Activated naive CD8-positive, alpha-beta T cell treated with anti-CD3 and anti-CD28 coated beads, Interleukin-2, amount 50 U/mL, for 16 hours (primary cell): ENCODE measurements at places on chromosomes 12 and 14.

DNA sequence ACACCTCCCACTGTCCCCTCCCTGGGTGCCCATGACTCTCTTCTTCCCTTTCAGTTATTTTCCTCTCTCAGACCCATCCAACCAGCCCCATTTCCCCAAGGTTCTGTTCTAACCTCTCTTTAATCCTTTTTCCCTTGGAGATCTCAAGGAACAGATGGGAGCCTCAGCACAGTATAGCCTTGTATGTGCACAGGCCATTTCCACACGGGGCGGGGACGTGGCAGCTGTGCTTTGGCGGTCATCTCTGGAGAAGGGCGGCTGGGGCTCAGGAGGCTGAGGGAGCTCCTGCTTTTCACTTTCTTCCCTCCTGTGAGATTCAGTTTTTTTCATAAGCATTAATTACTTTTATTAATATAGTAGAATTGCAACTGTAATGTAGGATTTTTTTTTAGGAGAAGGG lies 212.2 kb downstream of the ZFP36L1 start:
- DNase-seq = no peak

DNA sequence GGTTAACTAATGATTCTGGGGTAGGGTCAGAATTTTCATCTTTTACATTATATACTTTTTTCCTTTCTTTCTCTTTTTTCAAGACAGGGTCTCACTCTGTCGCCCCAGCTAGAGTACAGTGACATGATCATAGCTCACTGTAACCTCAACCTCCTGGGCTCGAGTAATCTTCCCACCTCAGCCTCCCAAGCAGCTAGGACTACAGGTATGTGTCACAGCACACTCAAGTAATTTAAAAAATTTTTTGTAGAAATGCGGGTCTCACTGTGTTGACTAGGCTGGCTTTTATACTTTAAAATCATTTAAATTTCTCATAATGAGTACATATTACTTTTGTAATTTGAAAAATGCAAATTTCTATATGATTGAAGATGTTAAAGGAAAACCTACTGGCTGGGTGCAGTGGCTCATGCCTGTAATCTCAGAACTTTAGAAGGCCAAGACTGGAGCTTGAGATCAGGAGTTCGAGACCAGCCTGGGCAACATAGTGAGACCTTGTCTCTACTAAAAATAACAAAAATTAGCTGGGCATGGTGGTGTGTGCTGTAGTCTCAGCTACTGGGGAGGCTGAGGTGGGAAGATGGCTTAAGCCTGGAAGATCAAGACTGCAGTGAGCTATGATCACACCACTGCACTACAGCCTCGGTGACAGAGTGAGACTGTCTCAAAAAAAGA lies 25.7 kb downstream of the R3HDM2 start:
- DNase-seq = no peak

DNA sequence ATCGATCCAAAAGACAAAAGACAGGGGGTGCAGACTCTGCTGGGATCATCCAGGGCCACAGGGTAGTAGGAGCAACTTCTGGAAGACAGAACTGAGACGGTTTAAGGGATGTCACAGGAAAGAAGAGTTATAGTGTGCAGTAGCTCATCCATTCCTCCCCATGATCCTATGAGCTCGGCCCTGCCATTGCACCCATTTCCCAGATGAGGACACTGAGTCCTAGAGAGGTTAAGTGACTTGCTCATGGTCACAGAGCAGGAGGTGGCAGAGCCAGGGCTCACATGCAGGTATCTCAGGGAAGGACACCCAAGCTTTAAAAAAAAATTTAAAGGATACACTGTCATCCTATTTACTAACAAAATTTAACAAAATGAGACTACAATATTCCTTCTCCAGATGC lies 86.1 kb upstream of the FZD10 start:
- DNase-seq = no peak

- no peak for DNase-seq
Observed at GRCh38 chr14:24915958-24916595, 133.9 kb downstream of the STXBP6 start.

DNA sequence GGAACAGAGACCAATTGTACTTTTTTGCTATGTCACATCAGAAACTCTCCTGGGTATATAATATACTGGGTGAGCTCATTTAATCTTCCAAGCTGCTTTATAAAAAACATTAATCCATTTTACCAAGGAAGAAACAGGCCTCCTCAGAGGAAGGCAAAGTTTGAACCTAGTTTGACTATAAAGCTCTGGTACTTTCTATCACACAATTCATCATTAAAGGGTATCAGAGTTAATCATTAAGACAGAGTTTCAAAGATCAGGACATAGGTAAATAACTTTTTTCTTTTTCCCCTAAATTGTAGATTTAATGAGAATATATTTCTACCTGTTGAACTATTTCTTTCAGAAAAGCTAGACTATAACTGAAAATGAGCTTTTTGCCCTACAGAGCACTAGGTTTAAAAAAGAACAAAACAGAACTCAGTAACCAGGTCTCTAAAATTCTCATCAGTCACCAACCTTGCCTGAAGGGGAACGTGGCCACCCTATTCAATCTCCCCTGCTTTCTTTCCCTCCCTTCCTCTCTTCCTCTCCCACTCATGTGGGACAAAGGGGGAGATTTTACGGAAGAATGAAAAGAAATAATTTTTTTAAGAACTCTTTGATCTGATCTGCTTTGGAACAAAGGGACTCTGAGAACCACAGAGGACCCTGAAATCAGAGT lies 18.6 kb downstream of the FBXO21 start:
- no peak for DNase-seq

DNA sequence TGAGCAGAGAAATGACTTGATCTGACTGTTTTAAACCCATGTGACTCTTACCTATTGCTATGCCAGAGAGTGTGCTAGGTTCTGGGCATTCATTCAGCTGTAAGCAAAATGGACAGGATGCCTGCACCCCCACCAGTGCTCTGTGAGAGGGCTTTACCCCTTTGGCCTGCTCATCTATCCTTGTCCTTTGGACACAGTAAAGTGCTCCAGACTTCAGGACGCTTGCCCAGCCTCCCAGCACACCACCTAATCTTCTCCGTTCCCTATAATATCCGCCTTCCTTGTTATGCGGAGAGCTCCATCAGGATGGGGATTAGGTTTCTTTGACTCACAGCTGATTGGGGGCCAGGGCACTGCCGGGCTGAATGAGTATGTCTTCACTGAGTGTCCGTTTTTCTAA lies 4.4 kb upstream of the ZNF839 start:
- DNase-seq = no peak

DNA sequence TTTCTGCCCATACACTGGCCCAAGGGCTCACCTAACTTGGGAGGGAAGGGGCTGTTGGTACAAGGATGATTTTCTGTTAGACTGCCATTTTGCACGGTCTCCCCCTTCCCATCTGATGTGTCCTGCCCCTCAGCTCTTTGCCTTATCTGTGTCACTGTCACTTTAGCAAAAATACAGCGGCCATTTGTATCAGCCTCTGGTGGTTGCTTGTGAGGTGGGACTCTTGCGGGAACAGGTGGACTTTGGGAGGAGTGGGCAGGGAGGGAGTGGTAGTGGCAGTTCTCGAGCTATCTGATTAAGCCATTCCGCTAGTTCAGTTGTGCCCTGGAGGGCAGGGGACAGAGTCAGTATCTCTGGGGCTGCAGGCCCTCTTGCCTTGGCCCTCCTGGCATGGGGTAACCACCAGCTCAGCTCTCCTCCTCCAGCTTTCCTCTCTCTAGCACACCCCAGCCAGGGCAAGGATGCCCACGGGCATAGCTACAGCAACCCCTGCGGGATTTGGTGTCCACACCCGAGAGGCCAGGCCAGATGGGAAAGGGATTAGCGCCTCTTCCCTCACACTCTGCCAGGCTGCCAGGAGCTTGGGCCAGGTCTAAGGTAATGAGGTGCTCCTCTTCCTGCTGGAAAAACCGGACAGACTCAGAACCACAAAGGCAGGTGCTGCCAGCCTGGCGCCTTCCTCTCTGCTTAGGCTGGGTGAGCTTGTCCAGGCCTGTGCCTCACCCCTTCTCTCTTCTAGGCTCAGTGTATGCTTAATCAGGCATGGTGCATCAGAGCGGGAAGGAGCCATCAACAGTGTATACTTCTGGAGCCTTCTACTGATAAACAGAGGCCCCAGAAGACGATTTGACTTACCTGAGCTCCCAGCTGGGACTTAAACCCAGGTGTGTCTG lies 8.7 kb downstream of the SLC48A1 start:
- no peak for DNase-seq

DNA sequence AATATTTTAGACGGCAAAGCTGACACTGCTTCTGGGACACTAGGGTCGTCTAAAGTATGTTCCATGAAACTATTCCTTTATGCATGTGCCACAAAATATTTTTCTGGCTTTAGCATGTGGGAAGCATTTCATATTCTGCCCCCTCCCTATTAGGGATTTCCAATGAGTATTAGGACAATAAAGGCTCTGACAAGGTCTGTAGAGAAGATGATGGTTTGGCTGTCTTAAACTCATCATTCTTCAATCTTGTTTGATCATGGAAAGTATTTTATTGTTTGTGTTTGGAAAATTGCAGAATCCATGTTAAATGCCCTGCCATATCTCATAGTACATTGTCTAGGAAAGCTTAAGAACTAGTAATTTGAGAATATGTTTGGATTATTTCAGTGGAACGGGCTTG lies 22.8 kb downstream of the SERPINA1 start:
- DNase-seq = no peak

DNA sequence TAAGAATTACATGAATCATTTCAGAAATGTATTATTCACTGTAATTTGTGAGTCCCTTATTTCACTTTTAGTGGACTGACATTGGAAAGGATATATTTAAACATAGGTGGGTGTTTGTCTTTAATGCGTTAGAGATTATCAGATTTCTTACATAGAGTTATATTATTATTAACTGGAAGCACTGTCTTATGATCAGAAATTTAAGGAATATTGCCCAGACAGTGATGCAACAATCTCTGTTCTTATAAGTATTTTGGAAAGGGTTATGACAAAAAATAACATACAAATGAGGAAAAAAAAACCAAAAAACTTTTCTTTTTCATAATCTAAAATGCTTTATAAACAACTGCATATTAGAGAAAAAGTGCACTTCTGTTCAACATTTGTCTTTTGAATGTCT lies 836.6 kb downstream of the SLC6A15 start:
- DNase-seq = no peak
